GM12865 (cell line): ENCODE measurements at places on chromosomes 7 and 10.

DNA sequence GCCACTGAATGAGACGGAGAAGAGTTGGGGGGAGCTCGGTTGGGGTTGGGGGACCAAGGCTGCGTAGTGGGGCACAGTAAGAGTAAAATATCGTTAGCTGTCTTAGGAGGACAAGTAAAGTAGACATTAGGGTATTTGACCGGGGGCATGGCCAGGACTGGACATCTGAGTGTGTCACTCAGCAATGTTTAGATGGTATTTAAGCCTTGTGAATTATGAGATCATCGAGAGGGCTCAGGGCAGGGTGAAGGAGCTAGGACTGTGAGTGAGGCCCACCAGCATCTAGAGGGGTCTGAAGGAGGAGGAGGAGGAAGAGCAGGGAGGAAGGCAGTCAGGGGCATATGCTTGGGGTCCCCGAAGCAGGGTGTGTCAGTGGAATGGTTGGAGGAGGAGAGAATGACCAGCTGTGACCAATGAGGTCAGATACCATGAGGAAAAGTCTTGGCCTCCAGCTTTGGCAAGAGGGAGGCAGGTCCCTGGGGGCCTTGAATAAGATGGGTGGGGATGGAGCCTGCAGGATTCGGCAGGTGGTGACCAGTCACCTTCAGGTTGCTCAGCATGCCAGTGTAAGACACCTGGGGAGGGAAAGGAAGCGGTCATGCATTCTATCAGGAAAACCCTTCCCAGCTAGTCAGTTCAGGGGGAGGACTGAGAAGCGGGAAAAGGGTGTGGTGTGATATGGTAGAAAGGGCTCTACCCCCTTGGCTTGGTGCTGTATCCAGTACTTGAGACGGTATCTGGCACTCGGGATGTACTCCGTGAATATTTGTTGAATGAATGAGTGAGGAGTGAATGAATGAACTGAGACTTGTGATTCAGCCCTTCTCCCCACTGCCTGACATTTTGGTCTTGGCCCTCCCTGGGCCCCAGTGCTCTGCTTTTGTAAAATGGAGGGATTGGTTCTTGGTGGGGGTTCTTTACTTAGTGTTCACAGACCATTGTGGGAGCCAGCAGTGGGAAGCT lies 34.8 kb upstream of the SH2D4B start:
- no peak for DNase-seq

- no peak for DNase-seq
Observed at GRCh38 chr10:130421909-130422308, 285.7 kb downstream of the GLRX3 start.

- DNase-seq, result no peak
Observed at GRCh38 chr10:117271427-117271826, 30.5 kb downstream of the SLC18A2 start.

- DNase-seq, result peak; percentile 48
Observed at GRCh38 chr10:99431190-99431760, 851 bp upstream of the GOT1 start.

- DNase-seq, result no peak
Observed at GRCh38 chr10:133072196-133072595, 15.5 kb upstream of the ADGRA1 start.

GRCh38 chr10:110005719-110006118 lies 2.1 kb upstream of the ADD3 start:
- no peak for DNase-seq

DNA sequence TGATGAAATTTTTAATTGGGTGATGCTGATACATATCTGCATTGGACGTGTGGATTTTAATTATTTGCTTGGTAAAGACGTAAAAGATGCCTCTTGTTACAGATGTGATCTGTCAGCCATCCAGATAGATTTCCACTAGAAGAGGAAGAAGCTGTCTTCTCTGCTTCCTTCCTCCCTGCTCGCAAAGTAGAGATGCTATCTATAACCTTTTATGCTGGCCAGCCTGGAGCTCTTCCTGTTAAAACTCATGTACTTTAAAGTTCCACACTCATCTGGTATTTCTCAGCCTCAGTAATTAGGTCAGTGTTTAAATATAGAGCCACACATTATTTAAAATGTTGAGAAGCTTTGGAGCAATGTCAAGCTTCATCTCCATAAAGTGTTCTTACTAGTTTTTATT lies 51.2 kb upstream of the TMEM229A start:
- DNase-seq, result no peak

- peak; percentile 10 for DNase-seq
Observed at GRCh38 chr10:102994531-102995295, 76.6 kb downstream of the CNNM2 start.

DNA sequence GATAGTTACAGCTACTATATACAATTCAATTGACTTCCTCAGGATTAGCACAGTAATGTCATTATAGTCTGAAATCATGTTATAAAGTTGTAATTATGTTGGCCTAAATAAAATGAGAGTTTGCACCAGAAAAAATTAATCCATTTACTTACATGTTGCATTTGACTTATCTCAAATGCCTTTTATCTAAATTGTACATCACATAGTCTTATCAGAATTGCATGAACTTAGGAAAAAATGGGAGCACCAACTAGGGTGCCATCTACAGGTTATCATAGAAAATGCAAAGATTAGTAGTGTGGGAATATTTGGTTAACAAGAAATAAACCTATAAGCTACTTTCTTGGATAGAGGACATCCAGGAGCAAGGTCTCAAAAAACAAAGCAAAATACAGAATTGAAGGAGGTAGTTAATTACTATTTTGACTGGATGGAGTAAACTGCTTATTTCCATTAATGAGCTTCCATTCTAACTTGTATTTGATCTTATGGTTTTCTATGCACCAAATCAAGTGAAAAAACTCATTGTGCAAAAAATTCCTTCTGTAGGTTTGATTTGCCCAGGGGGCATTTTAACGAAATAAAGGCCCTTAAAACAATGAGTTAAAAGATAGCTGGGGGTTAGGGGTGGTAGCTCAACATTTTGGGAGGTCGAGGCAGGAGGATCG lies 60.0 kb upstream of the ORC5 start:
- DNase-seq, result no peak

- no peak for DNase-seq
Observed at GRCh38 chr7:85185424-85186082, 1.3 kb downstream of the SEMA3D start.

DNA sequence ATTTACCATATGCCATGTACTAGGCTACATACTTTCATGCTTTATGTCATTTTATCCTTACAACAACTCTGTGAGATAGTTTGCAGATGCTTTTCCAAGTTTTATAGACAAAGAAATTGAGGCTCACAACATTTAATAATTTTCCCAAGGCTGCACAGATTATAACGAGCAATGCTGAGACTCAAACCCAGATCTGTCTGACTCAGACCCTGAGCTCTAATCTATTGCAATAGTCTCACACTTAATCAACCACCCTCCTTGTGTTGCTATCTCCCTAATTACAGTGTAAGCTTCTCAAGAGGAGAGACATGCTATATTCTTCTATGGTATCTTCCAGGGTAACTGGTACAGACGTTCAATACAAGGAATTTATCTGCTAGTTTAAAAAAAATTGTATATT lies 247.6 kb downstream of the WDR11 start:
- no peak for DNase-seq

GRCh38 chr10:132962623-132963429 lies 20.5 kb upstream of the CFAP46 start:
- DNase-seq, result no peak

- peak; percentile 41 for DNase-seq
Observed at GRCh38 chr7:45178241-45179225, 20.9 kb downstream of the RAMP3 start.

- no peak for DNase-seq
Observed at GRCh38 chr10:89615824-89616223, 29.2 kb downstream of the PANK1 start.

DNA sequence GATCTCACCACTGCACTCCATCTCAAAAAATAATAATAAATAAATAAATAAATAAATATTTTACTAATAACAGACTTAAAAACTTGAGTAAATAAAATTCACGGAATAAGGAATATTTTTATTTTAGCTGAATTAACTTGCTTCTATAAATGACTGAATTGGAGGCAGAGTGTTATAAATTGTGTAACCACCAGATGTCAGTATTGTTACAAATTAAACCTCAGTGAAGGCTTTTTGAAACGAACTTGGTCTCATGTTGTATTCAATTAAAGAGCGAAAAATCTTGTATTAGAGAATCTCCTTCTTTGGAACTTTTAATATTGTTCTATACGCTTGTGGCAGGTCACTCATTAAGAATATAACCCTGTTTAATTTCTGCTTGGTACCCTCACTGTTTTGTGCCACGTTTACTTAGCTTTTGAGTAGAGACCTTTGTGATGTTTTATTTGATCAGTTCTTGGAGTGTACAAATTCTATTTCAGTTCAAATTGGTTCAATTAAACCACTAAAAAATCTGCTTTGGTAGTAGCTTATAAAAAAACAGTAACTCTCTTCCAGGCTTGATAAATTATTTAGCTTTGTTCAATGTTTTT lies 45.6 kb upstream of the SCIN start:
- DNase-seq, result peak; percentile 59

- DNase-seq, result no peak
Observed at GRCh38 chr10:60003651-60004523, 97.5 kb upstream of the CCDC6 start.

DNA sequence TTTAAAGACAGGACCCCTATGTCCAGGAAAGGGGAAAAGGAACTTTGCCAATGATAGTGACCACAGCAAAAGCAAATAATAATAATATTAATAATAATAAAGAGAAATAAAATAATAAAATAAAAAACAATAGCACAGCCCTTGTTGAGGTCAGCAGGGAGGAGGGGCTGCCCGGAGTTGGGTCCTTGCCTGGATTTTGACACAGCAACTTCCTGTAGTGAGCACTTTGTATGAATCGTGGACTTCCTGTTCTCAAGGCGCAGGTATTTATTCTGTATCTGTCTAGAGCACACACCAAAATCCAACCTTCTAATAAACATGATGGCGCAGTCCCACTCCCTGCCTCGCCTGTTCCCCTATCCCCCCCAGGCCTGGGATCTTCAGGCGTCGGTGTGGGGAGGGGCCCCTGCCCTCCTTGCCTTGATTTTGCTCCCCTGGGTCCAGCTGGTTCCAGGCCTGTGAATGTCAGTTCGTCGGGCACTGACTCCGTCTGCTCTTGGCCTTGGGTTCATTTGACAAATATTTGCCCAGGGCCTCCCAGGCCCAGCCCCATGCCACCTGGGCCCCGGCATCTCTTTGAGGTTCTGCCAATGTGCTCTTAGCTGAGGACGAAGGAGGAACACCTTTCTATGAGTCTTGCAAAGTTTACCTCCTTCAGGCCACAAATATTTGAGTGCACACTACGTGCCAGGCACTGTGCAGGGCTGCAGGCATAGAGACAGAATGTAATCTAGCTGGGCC lies 13.9 kb downstream of the TRIM8 start:
- no peak for DNase-seq

- peak; percentile 17 for DNase-seq
Observed at GRCh38 chr10:14736043-14736442, 38.7 kb downstream of the FAM107B start.

DNA sequence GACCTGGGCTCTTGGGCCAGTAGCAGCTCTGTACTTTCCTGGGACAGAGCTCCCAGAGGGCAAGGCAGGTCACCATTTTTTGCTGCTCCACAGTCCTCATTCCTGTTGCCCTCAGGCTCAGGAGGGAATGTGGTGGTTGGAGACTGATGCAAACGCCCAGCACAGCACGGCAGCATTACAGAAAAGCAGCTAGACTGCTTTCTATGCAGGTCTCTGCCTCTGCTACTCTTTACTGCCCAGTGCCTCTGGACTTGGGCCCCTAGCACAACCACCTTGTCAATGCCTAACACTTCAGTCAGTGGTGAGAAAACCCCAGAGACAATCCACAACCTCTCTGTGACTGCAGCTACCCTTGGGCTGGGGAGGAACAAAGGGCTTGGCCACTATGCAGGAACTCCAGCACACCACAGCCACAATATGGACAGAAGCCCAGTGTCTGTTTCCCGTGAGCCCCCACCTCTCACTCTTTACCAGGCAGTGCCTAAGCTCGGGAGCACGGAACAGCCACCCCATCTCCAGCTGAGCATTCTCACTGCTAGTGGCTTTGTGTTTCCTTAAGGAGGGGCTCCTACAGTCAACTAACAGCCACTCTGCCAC lies 790.6 kb downstream of the PCDH15 start:
- no peak for DNase-seq

GRCh38 chr7:154859747-154860620 lies 142.9 kb downstream of the PAXIP1 start:
- DNase-seq, result no peak

- no peak for DNase-seq
Observed at GRCh38 chr10:123530166-123530870, 135.8 kb upstream of the GPR26 start.

DNA sequence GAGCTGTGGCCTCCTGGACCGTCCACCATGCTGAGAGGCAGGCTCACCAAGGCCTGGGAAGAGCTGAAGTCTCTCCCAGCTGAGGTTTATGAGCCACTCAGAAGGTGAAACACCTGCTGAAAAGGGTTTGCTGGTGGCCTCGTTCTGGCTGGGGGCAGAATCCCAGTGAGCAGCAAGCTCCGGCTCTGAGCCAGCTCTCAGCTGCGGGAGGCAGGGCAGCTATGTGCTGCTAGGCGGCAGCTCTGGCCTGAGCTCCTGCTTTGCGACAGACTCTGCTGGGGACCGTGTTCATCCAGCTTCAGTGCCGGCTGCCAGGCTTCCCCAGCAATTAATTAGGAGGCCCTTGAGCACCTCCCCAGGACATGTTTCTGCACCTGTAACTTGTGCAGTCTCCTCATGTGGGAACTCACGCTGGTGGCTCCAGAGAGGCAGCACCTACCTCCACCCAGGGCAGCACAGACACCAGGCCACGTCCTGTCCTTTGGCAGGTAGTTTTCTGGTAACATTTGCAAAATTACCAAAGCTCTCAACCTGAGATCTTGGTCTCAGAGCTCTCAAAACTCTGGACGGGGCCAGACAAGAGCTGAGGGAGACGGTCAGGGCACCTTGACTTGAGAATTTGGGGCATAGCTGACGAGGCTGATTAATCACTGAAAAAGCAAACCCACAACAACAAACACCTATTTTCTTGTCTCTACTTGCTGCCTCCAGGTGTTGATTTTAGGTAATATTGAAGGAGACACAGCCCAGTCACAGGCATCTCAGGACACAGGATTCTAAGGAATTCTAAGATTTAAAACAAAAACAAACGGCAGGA lies 185.0 kb downstream of the TCERG1L start:
- DNase-seq, result no peak

GRCh38 chr10:109934958-109935793 lies 11.9 kb upstream of the XPNPEP1 start:
- DNase-seq, result no peak

- no peak for DNase-seq
Observed at GRCh38 chr10:10497245-10497644, 520.4 kb upstream of the CELF2 start.

DNA sequence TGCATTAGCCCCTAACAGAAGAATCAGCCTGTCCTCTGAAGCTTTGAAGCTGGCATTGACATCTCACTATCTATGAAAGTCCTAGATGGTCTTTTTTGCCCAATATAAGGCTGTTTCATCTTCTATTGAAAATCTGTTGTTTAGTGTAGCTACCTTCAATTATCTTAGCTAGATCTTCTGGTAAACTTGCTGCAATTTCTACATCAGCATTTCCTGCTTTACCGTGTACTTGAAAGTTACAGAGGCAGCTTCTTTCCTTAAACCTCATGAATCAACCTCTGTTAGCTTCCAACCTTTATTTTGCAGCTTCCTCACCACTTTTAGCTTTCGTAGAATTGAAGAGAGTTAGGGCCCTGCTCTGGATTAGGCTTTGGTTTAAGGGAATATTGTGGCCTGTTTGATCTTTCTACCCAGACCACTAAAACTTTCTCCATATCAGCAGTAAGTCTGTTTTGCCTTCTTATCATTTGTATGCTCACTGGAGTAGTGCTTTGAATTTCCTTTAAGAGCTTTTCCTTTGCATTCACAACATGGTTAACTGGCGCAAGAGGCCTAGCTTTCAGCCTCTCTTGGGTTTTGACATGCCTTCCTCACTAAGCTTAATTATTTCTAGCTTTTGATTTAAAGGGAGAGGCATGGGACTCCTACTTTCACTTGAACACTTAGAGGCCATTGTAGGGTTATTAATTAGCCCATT lies 32.5 kb downstream of the ARID5B start:
- DNase-seq, result no peak
